Testis (tissue), 5 donors: ENCODE measurements at places on chromosomes 1 and 21. TPM values are rescaled to one million over a fixed set of nuclear protein-coding genes. Genes with fewer than 3 reads are reported as not detected.

The SYCP1 gene
- polyA plus RNA-seq = 10.5 TPM

The IVL gene
- not detected for polyA plus RNA-seq

The OR2T5 gene
- not detected for polyA plus RNA-seq

The VHLL gene
- polyA plus RNA-seq = not detected

The REN gene
- polyA plus RNA-seq = 2.2 TPM

DNA sequence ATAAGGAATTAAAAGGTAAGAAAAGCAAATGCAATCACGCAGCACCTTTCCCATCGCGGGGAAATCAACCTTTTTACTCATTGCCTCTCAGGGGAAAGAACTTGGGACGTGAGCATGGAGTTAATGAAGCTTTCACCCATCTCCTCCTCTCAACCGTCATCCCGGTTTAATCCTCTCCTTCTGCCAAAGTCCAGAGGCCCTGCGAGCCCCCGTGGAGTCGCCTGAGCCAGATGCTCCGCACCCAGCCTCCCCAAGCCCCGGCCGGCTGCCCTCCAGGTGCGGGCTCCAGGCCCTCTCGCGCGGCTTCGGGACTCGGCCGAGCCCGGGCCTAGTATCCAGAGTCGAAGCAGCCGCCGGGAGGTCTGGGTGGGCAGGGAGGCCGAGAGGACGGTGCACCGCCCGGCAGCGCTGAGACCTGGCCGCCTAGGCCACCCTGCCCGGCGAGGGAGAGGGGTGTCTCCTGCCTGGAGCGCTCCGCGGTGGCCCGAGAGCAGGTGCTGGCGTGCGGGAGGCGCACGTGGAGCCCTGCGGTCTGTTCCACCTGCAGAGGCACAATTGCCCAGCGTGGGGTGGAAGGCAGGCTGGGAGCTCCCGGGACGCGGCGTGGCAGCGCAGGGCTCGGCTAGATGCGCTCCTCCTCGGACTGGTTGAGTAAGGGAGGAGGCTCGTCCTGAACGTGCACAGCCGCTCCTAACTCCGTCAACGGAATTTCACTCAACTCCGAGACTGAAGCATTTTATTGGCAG, 218.5 kb downstream of the SDCCAG8 start:
- no peak for DNase-seq

DNA sequence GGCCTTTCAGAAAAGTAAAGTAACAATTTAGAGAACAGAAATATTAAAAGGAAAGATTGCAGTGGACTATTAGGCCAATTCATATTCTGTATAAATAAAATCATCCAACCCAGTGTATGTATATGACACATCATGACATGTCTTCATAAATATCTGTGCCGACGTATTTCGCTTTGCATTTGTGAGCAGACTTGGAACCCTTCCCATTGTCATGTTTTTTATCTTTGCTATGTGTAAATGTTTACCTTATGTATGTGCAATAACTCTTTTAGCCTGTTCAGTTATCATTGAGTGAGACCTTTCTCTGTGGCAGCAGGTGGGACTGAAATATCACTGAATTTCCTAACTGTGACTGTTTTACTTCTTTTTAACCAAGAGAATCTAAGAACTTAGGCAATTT, 58.0 kb upstream of the FAM3B start:
- DNase-seq = no peak

GRCh38 chr1:151290709-151291303, 8.7 kb downstream of the ZNF687 start:
- DNase-seq = no peak

DNA sequence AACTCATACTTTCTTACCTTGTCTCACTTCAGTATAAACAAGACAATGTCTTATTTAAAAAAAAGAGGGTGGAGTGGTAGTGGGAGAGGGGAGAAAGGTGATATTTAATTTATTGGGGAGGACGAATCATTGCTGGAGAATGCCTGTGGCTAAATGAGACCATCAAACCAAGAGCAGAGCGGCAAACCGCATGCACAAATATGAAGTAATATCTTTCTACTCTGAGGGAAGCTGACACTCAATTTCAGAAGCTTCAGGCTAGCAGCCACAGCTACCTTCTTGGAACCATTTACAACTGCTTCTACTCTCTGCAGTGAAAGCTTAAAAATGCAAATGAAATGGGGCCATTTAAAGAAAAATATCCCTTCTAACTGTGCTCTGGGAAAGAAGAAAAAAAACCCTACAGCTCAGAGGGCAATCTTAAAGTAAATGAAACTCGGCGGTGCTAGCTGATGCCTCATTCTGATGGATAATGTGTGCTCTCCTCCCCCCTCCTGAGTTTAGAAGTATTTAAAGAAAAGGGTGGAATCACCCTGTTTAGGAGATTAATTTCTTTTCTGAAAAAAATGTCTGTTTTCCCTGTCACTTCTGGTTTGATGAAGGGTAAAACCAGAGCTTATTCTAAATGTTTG, 178.2 kb upstream of the CAMK1G start:
- no peak for DNase-seq

- DNase-seq = no peak
Observed at GRCh38 chr1:3125078-3125477, 56.1 kb downstream of the PRDM16 start.

DNA sequence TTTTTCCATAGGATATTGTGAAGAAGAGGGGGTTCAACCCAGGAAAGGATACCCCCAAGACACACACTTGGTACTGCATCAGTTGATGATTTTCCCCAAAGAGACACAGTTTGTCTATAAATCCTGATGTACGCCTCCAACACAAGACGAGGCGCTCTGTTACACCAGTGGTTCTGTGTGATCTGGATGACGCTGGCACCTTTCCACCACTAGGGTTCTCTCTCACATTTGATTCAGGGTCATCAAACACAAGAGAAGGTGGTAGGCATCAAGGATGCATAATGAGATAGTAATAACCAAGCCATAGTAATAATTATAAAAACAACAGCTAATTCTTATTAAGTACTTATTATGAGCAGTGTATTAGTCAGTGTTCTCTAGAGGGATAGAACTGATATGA, 508.8 kb upstream of the ZP4 start:
- no peak for DNase-seq

- no peak for DNase-seq
Observed at GRCh38 chr21:28066076-28066475, 926.6 kb downstream of the LTN1 start.

DNA sequence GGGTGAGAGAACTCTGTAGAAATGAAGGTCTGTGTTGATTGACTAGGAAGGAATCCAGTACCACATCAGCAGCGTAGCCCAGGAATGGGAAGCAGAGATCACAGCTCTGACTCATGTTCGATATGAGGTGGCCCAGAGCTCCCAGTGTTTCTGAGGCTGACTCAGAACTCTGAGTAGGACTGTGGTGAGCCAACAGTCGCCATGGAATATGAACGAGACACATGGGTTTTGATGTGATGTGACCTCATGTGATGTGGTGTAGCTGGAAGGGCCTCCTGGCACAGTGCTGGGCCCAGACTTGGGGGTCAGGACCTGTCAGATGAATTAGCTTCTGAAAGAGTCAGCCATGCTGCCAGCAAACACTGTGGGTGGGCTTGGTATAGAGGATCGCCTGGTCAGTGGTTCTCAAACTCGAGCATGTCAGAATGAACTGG, 237.0 kb downstream of the MRPL39 start:
- no peak for DNase-seq

DNA sequence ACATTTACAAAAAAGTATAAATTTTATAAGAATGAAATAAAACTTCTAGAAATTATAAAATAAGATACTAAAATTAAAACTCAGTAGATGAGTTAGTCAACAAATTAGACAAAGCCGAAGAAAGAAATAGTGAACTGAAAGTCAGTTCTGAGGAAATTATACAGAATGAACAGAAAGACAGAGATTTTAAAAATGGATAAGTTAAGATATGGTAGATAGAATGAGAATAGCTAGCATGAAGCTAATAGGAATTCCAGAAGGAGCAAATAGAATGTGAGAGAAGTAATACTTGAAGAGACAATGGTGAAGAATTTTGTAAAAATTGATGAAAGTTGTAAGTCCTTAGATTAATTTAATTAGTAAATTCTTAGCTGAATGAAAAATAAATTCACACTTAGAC, 430.4 kb upstream of the RUNX1 start:
- DNase-seq = no peak

- DNase-seq = no peak
Observed at GRCh38 chr1:30102605-30103004, 620.8 kb downstream of the MATN1 start.

DNA sequence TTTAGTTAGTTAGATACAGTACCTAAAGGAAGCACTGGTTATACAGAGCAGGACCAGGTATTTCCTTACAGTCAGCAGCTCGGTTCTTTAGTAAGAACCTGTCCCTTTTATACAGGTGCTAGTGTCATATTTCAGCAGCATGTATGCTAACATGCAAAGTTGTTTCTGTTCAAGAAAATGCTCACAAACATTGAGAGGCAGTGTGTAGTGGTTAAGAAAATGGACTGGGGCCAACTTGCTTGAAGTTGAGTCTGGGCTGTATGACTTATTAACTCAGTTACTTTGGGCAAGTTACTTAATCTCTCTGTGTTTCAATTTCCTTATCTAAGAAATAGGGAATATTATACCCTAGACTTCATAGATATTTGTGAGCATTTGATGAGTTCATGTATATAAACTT, 31.1 kb downstream of the AK4 start:
- DNase-seq = no peak

DNA sequence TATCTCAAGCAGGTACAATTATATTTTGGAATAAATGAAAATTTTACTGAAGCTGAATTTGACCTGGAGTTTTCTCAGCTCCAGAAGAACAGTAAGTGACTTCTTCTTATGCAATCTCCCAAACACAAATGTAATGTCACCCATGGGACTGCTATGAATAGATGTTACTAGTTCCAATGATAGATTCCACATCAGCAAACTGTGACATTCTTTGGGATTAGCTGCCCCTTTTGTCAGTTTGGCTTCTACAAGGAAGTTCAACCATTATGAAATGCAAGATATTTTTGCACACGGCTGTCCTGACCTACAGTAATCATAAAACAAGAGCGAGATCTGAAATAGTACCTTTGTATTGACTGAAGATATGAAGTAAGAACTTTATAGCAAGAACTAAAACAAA, 27.8 kb upstream of the TSNAX start:
- no peak for DNase-seq
